ENCODE measurements at places on chromosomes 16 and 17.

- no peak for DNase-seq
Measured at GRCh38 chr16:49497466-49497865, 123.9 kb downstream of the C16orf78 start.

GRCh38 chr17:64217249-64217691 is 45.8 kb downstream of the TEX2 start:
- no peak for DNase-seq

GRCh38 chr16:46911038-46911437 is 26.9 kb downstream of the GPT2 start:
- DNase-seq: no peak

DNA sequence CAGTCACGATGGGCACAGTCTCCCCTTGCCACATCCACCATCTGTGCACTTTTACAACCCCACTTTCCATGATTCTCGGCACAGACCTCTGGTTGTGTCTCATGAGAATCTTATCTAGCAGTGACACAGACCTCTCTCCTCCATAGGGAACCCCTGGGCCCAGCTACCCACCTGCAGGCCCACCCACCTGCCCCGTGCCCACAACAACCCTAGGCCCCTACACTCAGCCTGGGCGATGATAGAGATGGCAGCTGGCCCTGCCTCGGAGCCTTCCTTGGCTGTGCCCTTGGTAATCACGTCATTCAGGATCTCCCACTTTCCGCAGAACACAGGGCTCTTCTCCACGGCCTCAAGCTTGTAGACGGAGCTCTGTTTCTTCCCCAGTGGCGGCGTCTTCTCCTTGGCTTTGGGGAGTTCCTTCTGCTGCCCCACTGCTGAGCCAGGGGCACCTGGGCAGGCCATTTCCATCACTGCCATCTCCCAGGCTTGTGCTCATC is 26.5 kb downstream of the MAP3K14 start:
- no peak for DNase-seq

GRCh38 chr16:58678716-58679115 is 5.9 kb downstream of the SLC38A7 start:
- DNase-seq: no peak

GRCh38 chr17:61567045-61567802 is 23.8 kb downstream of the NACA2 start:
- DNase-seq: no peak

DNA sequence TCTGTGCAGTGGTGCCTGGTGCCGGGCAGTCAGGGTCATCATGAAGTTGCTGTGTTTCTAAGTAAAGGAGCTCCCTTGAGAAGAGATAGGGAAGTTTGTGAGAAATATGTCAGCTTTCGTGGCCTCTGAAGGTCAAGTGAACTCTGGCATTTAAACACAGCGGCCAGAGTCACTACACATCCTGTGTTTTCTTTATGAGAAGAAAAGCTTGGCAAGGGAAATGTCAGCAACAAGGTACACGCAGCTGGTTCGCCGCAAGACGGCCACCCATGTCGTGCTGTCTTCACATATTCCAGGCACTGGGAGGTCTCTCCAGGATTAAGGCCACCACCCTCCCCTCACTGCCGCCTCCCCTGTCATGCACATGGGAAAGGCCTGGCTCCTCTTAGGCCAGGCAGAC is 33.2 kb upstream of the PEMT start:
- no peak for DNase-seq

Measured in astrocyte of the spinal cord (primary cell).